ENCODE measurements at places on chromosomes 11 and 22. TPM values are rescaled to one million over a fixed set of nuclear protein-coding genes. Genes with fewer than 3 reads are reported as not detected.

GRCh38 chr22:34036931-34037330 is 116.7 kb upstream of the LARGE1 start:
- H3K27me3 ChIP-seq = no peaks in the 10 kb centered on the region
- H3K4me3 ChIP-seq = no peak overlapping the region
- DNase-seq = no peak

DNA sequence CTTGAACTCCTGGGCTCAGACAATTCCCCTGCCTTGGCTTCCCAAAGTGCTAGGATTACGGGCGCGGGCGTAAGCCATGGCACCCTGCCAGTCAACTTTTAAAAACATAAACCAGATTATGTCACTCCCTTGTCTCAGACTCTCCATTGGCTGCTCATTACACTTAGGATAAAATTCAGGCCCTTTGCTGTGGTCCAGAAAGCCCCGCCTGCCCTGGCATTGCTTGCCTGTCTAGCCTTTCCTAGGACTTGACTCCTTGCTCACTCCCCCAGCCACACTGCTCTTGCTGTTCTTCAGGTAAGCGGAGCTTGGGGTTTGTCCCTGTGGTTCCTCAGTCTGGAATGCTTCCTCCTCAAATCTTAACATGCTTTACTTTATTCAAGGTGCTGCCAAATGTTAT is 30.5 kb downstream of the DIXDC1 start:
- H3K4me3 ChIP-seq = no peak overlapping the region
- no peaks in the 10 kb centered on the region for H3K4me1 ChIP-seq
- H3K27me3 ChIP-seq = no peaks in the 10 kb centered on the region

DNA sequence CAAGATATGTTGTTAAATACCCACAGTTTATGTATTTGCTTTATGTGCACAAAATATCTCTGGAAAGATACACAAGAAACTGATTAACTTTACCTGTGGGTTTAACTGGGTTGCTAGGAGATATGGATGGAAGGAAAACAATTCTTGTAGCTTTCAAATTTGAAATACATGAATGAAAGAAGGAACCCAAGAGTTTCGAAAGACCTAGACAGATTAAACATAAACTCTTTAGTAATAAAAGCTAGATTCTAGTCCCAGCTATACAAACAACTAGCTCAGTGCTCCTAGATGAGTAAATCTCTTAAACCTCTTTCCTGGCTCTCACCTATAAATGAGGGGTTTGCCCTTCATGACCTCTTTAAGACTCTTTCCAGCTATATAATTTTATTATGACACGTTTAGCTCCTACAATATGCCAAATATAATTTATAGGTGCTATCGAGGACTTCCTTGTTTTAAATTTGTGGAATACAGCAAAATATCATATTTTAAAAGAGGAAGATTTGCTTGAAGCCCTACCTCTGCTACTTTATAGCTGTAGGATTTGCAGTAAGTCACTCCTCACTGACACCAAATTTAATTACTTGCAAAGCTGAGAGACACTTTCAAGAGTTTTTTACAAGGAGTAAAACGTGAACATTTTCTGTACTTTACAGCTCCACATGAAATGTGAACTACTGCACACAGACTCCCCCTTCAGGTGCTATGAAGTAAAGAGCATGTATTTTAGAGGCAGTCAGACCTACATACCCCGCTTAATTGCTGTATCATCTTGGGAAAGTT is 50.7 kb downstream of the RRAS2 start:
- H3K27me3 ChIP-seq = no peaks in the 10 kb centered on the region
- no peaks in the 10 kb centered on the region for H3K36me3 ChIP-seq
- H3K4me1 ChIP-seq = peaks cover 10% of the 10 kb centered on the region
- no peak overlapping the region for H3K4me3 ChIP-seq
- DNase-seq = no peak

Gene SLC5A4
- not detected for total RNA-seq

DNA sequence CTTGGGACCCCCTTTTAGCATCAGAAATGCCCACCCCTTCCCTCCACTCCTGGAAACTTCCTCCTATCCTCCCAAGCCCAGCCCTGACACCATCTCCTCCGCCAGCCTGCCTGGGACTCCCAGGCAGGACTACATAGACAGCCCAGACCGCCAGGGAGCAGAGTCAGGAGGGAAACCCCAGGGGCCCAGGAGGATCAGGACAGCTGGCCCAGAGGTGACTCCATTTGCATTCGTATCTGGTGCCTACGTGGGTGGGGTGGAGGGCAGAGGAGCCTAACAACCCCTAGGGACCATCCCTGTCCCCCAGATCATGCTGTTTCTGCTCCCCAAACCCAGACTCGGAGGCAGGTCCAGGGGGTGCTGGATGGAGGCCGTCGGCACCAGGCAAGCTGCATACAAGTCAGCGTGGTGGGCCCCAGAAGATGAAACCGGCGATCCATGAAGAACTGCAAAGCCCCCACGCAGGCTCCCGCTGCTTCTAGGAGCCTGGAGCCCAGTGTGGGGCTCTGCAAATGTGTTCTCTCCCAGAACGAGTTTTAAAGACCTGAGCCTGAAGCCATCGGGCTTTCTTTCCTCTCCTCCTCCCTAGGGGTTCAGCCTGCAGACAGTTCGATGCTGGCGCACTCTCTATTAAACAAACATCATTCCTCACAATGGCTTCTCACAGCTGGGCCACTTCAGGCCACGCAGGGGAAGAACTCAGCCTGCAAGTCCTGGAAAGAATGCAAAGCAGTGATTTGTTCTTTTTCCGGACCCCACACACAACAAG is 1506.8 kb downstream of the BRD1 start:
- H3K4me1 ChIP-seq = no peaks in the 10 kb centered on the region
- no peak overlapping the region for H3K4me3 ChIP-seq
- DNase-seq = no peak

- no peaks in the 10 kb centered on the region for H3K27me3 ChIP-seq
- H3K36me3 ChIP-seq = peaks cover 32% of the 10 kb centered on the region
- no peak overlapping the region for H3K27ac ChIP-seq
- H3K4me1 ChIP-seq = peaks cover 39% of the 10 kb centered on the region
- no peak overlapping the region for H3K4me3 ChIP-seq
- DNase-seq = no peak
Observed at GRCh38 chr22:26707581-26707980, 50.2 kb downstream of the MIAT start.

Gene ANKRD49
- total RNA-seq = 18.6 TPM

DNA sequence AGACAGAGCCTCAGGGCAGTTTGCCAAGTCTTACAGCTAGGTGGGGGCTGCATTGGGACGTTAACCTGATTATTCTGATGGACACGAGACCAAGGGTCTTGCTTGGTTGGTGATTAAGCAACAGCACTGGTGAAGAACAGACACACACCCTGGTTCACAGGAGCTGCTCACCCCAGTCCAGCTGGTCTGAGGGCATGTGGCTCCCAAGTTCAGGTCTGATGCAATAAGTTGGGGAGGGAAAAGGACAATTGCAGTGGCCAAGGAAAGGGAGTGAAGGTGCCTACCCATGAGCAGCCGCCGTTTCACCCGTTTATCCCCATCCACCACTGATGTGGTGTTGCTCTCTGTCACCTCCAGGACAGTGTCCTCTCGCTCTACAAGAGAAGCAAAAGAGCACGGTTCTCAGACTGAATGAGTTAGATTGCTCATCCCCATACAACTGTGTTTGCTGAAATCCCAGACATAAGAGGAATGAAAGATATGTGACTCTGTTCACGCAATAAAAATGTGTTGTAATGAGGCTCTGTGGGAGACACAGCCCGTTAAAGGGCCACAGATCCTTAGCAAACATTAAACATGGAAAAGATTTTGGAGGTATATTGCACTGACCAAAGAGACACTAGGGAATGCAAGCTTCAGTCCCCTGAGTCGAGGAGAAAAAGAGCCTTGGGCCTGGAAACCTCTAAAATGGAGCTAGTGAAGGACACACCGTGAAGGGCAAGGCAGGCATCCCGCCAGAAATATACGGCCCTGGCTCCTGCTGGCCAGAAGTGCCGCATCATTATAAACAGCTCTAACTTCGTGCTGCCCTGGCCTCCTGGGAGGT is 25.6 kb downstream of the SCUBE2 start:
- H3K27me3 ChIP-seq = peaks cover 34% of the 10 kb centered on the region
- DNase-seq = no peak
- H3K27ac ChIP-seq = no peak overlapping the region

Gene APOL5
- not detected for total RNA-seq

DNA sequence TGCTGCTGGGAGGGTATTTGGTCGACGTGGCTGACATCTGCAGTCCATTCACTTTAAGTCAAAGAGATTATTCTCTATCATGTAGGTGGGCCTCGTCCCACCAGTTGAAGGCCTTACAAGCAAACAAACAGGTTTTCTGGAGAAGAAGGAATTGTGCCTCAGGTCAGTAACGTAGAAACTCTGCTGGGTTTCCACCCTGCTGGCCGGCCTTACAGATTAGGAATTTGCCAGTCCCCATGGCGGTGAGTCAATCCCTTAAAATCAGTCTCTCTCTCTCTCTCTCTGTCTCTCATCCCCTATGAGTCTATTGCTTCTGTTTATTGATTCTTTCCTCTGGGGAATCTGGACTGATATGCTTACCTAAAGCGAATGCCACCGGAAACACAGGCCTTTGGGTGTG is 75.4 kb upstream of the FGF3 start:
- DNase-seq = no peak
- peaks cover 45% of the 10 kb centered on the region for H3K27me3 ChIP-seq
- no peaks in the 10 kb centered on the region for H3K4me1 ChIP-seq
- no peak overlapping the region for H3K4me3 ChIP-seq

DNA sequence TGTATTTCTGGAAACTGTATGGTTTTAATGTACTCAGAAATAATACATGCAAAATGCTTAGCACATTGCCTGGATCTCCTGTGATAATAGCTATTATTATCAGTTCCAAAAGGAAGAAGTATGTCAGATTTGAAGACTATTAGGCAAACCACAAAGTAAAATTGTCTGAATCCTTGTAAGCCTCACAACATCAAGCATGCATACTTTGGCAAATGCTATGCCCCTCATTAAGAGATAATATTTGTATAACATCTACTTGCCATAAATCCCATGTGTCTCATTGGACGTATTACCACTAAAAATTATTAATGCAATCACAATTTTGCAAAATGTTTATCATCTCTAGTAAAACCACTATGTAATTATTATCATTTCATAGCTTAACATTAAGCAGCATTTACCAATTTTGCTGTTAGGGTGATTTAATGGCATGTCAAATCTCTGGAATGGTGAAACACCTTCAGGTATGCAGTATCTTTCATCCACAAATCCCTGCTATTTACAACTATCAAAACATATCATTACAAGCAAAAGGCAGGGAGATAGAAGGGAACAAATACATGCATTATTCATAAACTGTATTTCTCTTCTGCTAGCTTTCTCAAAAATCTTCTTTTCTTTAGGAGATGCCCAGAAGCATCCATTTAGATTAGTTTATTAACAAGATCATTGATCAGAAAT is 974.6 kb upstream of the RAG2 start:
- no peaks in the 10 kb centered on the region for H3K4me1 ChIP-seq
- H3K27ac ChIP-seq = no peak overlapping the region
- H3K27me3 ChIP-seq = no peaks in the 10 kb centered on the region
- no peaks in the 10 kb centered on the region for H3K36me3 ChIP-seq
- H3K4me3 ChIP-seq = no peak overlapping the region
- DNase-seq = no peak

Gene DYNC2H1
- total RNA-seq = 1.7 TPM

- H3K4me3 ChIP-seq = peak overlapping the region; percentile 74
- no peaks in the 10 kb centered on the region for H3K27me3 ChIP-seq
- H3K36me3 ChIP-seq = peaks cover 5% of the 10 kb centered on the region
- peak overlapping the region; percentile 97 for H3K27ac ChIP-seq
Observed at GRCh38 chr11:128720522-128720985, 26.7 kb downstream of the FLI1 start.

DNA sequence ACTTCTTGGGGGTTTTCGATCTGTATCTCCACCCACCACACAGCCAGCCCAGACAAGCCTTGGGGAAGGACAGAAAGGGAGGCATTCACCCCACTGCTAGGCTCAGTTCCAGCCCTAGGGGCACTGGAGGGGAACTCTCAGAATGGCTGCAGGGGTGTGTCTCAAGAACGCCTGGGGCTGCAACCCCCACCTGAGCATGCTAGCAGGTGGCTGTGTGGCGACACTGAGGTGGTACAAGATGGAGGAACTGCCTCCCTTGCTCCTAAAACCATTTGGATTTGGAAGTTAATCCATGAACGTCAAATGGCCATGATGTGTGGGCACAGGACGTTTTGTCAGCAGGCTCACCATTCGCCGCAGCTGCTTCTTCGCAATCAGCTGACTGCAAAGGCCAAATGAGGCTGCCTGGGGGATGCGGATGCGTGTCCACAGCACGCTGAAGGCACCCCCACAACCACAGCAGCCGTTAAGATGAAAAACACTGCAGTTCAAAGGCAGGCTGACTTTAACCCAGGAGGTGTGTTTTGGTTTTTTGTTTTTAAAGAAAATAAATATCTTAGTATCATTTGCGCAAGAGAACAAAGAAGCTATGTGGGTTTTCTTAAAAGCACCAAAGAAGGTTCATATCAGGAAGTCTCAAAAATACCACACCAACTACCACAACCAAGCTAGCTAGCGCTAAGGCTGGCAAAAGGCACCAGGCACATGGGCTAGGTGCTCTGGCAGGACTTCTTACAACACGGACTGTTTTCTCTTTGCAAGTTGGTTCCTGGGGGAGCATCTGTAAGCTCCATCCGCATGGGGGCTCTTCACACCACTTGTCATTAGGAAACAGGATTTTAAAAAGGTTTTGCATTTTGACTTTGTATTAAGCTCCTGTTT is 22.2 kb upstream of the NAP1L4 start:
- H3K4me1 ChIP-seq = peaks cover 55% of the 10 kb centered on the region
- H3K36me3 ChIP-seq = peaks cover 56% of the 10 kb centered on the region
- peak overlapping the region; percentile 77 for H3K27ac ChIP-seq
- no peaks in the 10 kb centered on the region for H3K27me3 ChIP-seq
- no peak overlapping the region for H3K4me3 ChIP-seq
- DNase-seq = peak; percentile 82

Gene LRRC32
- total RNA-seq = 12.3 TPM

DNA sequence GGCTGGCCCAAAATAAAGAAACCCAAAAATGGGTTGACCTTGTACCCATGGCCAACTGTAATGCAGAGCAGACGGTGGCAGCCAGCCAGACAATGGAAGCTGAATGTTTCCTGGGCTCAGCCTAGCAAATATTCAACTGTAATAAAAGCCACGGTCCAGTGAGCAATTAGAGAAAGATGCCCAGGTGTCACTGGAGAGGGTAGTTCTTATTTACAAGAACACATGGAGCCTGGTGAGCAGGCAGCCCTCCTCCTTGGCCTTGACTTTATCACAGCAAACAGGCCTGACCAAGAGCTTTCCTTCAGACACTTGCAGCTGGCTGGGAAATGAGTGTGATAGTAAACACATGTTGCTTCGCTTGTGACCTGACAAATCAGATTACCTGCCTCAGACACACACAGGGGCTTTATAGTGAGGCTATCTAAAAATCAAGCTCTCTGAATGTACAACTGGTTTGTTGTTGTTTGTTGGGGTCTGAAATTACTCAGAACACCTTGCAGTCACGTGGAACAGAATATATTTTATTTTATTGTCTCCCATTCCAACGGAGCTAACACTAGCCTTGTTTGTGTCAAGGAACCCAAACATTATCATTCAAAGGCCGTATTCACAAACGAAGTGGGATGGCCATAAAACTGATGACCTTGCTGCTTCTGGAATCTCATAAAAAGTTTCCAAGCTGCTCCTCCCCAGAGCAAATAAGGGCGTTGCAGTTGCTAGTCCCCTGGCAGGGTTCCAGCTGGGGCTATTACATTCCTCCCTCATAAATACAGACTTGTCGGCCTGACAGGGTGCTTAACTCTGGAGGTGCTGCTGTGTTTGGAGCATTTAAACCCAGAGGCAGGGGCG is 161.1 kb downstream of the BBOX1 start:
- H3K4me1 ChIP-seq = no peaks in the 10 kb centered on the region
- no peaks in the 10 kb centered on the region for H3K36me3 ChIP-seq
- H3K27ac ChIP-seq = no peak overlapping the region
- DNase-seq = no peak
- H3K27me3 ChIP-seq = no peaks in the 10 kb centered on the region

Gene OR8G1
- not detected for total RNA-seq

Data from activated CD4-positive, alpha-beta memory T cell treated with anti-CD3 and anti-CD28 coated beads for 36 hours (primary cell).